Spinal cord (tissue), 10 donors: ENCODE measurements at places on chromosomes 13 and 19. TPM values are rescaled to one million over a fixed set of nuclear protein-coding genes. Genes with fewer than 3 reads are reported as not detected.

DNA sequence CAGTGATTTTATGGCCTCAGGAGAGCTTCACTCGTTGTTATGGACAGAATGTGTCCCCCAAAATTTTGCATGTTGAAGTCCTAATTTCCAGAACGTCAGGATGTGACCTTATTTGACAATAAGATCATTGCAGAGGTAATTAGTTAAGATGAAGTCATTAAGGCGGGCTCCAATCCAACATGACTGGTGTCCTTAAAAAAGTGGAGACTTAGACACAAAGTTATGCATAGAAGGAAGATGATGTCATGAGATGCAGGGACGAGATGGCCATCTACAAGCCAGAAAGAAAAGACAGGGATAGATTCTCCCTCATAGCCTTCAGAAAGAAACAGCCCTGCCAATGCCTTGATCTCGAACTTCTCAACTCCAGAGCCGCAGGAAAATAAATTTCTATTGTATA, 25.8 kb upstream of the SPATA13 start:
- no peak for DNase-seq
- peaks cover 7% of the 10 kb centered on the region for H3K4me1 ChIP-seq
- no peaks in the 10 kb centered on the region for H3K36me3 ChIP-seq
- H3K27ac ChIP-seq, result no peak overlapping the region
- H3K27me3 ChIP-seq, result no peaks in the 10 kb centered on the region
- H3K4me3 ChIP-seq, result no peak overlapping the region

- no peaks in the 10 kb centered on the region for H3K27me3 ChIP-seq
- DNase-seq, result no peak
- peaks cover 5% of the 10 kb centered on the region for H3K4me1 ChIP-seq
- no peak overlapping the region for H3K4me3 ChIP-seq
Measured at GRCh38 chr13:32320528-32320927, 5.2 kb downstream of the BRCA2 start.

GRCh38 chr13:37097076-37097475, 8.4 kb downstream of the CSNK1A1L start:
- DNase-seq, result no peak
- H3K27ac ChIP-seq, result no peak overlapping the region
- H3K4me3 ChIP-seq, result no peak overlapping the region
- no peaks in the 10 kb centered on the region for H3K4me1 ChIP-seq
- no peaks in the 10 kb centered on the region for H3K36me3 ChIP-seq

The ACP7 gene
- 0.10 TPM for total RNA-seq
